ENCODE measurements at places on chromosomes 7 and 10. TPM values are rescaled to one million over a fixed set of nuclear protein-coding genes. Genes with fewer than 3 reads are reported as not detected.

ITIH5 gene
- total RNA-seq = not detected

CALML5 gene
- not detected for total RNA-seq

SLC18A2 gene
- total RNA-seq = not detected

SFTPD gene
- total RNA-seq = not detected

SFTPA1 gene
- total RNA-seq = not detected

EDRF1 gene
- 26.3 TPM for total RNA-seq

CC2D2B gene
- 0.31 TPM for total RNA-seq

GNG11 gene
- not detected for total RNA-seq

OPN1SW gene
- not detected for total RNA-seq

TAS2R41 gene
- total RNA-seq = not detected

GIMAP5 gene
- total RNA-seq = 40.7 TPM

ADCYAP1R1 gene
- total RNA-seq = not detected

LRRC17 gene
- not detected for total RNA-seq

SLC39A12 gene
- not detected for total RNA-seq

DNA sequence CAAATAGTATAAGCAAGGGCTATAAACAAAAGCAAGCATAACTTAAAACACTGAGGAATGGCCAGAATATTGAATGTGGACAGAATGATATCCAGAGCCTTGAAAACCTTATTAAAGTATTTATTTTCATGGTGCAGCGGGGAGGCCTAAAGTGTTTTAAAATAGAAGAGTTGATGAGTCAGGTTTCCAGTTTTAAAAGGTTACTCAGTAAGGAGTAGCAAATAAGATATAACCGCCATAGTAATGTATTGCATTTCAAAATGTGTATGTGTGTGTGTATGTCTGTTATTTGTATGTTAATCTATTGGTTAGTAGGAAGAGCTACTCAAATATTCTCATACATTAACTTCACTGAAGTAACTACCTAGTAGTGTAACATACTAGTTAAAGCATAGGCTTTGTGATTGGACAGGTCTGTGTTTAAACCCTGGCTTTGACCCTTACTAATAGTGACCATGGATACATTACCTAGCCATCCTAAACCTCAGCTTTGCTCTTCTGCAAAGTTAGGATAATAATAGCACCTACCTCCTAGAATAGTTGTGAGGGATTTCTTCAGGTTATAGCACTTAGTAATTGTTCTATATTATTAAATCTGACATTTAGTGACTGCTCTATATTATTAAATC is 16.9 kb downstream of the CUTC start:
- H3K4me1 ChIP-seq = peaks cover 4% of the 10 kb centered on the region
- DNase-seq = no peak
- peaks cover 42% of the 10 kb centered on the region for H3K36me3 ChIP-seq

DNA sequence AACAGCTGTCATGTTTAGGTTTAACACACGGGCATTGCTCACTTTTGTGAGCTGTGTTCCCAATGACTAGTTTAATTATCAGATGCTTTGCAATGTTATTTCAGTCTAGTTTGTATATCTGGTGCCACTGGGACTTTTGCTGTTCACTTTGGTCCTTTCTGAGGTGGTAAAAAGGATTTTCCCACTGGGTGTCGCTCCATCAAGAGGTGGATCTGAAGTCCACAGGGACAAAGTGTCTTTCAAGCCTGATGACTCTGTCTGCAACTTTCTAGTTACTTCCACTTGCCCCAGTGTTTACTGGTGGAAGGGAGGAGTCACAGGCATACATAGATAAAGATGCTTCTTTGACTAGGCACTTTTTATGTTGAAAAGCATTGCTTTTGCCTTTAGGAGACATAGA is 242.2 kb downstream of the HGF start:
- no peak overlapping the region for H3K27ac ChIP-seq
- no peak for DNase-seq
- no peaks in the 10 kb centered on the region for H3K36me3 ChIP-seq
- no peak overlapping the region for H3K4me3 ChIP-seq
- H3K27me3 ChIP-seq = no peaks in the 10 kb centered on the region

- no peak for DNase-seq
- no peaks in the 10 kb centered on the region for H3K27me3 ChIP-seq
- peaks cover 37% of the 10 kb centered on the region for H3K36me3 ChIP-seq
- no peak overlapping the region for H3K27ac ChIP-seq
- H3K4me1 ChIP-seq = no peaks in the 10 kb centered on the region
Measured at GRCh38 chr10:26730552-26730951, 33.1 kb downstream of the PDSS1 start.

DNA sequence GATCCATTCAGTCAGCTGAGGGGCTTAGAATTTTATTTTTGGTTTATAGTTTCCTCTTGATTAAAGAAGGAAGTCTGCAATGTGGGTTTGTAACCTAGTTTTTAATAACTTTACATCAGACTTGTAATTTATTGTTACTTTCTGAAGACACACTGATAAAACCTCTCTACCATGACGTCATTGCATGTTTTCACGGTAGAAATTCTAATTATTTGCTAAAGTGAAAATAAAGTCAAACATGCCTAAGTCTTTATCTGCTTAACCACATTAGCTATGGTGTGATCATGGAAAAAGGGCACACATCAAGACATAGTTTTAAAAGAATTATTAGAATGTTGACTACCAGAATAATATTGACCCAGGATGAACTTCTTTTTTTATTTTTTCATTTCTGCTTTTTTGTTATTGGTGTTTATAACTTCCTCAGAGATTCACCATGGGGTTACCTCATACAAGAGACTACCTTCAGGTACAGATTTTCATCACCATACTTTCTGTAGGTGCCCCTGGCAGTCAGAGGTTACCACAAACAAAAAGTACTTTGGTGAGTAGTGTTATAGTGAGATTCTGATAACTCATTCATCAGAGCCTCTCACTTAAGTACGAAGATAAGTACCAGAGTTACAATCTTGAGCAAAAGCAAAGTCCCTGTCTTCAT is 7.0 kb upstream of the PANK1 start:
- peaks cover 14% of the 10 kb centered on the region for H3K27me3 ChIP-seq
- no peak overlapping the region for H3K4me3 ChIP-seq
- no peak overlapping the region for H3K27ac ChIP-seq
- H3K4me1 ChIP-seq = no peaks in the 10 kb centered on the region

DNA sequence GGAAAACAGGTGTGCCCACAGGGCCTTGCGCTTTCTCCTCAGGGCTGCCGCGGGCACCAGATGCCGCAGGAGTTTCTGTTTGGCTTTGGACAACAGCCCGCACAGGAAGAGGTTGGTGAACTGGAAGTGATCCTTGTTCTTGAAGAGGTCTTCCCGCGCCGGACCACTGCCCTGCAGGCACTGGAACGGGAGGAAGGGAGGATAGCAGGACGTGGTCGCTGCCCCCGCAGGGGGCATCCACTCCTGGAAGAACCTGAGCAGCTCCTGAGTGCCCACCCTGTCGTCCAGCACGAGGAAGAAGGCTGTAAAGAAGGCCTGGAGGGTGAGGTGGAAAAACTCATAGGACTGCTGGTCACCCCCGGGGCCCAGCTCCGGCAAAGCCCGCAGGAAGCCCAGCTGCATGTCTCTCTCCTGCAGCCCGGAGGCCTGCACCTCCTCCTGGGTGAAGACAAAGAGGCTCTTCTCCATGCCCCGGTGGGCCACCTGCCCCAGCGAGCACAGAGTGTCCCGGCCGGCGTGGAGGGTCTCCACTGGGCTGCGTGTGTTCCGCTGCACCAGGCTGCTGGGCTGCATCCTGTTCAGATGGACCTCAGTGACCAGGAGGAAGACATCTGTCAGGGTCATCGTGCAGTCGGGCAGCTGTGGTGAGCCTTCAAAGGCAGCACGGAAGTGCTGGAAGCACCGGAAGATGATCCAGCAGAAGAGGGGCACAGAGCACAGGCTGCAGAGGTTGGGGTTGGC is 26.9 kb downstream of the NOD1 start:
- H3K4me3 ChIP-seq = no peak overlapping the region
- no peak overlapping the region for H3K27ac ChIP-seq
- no peaks in the 10 kb centered on the region for H3K4me1 ChIP-seq
- DNase-seq = no peak
- H3K27me3 ChIP-seq = no peaks in the 10 kb centered on the region

DNA sequence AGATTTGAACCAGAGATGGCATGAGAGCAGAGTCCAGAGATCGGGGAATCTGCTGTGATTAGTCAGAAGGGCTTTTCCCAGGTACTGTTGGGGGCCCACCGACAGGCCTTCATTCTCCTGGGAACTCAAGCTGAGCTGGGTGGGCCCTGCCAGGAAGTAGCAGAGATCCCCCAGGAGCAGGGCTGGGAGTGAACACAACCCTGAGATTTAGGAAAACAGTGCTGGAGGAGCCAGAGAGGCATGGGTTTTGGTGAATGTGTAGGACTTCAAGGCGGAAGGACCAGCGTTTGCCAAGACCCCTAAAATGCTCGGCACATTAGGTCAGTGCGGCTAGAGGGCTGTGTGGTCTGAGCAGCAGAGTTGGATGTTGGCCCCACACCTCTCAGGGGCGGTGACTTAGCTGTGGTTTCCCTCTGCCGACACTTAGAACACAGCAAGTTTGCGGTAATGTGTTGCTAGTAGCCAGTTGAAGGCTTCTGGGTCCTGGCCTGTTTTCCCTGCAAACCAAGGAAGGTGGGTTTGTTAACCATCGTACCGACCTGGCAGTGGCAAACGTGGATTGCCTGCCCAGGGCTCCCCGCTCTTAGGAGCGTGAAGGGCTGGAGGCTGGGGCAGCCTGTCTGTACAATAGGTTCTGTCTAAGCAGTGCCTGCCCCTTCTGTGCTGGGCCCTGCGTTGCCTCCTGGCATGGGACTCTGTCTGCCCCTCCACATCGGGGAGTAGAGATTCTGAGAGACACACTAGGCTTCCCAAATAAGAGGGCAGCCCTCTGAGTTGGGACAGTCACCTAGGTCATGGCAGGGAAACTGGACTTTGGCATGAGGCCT is 14.0 kb downstream of the NACAD start:
- H3K27me3 ChIP-seq = no peaks in the 10 kb centered on the region
- no peak overlapping the region for H3K4me3 ChIP-seq
- peaks cover 24% of the 10 kb centered on the region for H3K36me3 ChIP-seq
- peak overlapping the region; percentile 46 for H3K27ac ChIP-seq

DNA sequence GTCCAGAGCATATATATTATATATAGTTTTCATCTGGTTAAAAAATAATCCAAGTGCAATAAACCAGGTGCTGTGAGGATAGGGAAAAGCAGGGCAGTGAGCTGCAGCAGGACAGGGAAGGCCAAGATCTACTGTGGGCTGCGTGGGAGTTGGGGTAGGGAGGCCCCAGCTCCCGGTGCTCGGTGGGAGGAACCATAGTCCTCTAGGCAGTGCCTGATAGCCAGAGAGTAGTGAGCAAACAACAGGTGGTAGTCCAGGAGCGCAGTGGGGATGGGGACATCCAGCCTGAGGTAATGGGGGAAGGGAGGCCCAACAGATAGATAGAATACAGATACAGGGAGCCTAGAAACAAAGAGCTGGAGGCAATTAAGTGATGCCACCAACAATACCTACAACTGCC is 4.1 kb upstream of the BMPR1A start:
- H3K4me1 ChIP-seq = peaks cover 17% of the 10 kb centered on the region
- no peak for DNase-seq
- H3K27ac ChIP-seq = no peak overlapping the region
- H3K36me3 ChIP-seq = peaks cover under 1% of the 10 kb centered on the region
- no peak overlapping the region for H3K4me3 ChIP-seq

DNA sequence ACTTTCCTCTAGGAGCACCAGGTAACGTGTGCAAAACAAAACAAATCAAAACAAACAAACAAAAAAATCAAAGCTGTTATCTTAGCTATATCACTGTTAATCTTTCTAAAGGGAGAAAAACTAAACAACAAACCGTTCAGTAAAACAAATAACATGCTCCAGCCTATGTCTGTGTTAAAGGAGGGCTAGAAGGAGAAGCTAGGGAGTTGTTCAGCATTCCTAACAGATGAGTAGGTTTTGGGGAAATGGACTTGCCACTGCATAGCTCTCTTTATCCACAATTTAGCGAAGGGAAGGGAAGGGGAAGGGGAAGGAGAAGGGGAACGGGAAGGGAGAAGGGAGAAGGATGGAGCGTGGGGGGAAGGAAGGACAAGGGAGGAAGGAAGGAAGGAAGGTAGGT is 134.2 kb upstream of the AKR1E2 start:
- H3K27me3 ChIP-seq = no peaks in the 10 kb centered on the region
- no peak overlapping the region for H3K27ac ChIP-seq
- no peaks in the 10 kb centered on the region for H3K36me3 ChIP-seq
- H3K4me3 ChIP-seq = no peak overlapping the region

DNA sequence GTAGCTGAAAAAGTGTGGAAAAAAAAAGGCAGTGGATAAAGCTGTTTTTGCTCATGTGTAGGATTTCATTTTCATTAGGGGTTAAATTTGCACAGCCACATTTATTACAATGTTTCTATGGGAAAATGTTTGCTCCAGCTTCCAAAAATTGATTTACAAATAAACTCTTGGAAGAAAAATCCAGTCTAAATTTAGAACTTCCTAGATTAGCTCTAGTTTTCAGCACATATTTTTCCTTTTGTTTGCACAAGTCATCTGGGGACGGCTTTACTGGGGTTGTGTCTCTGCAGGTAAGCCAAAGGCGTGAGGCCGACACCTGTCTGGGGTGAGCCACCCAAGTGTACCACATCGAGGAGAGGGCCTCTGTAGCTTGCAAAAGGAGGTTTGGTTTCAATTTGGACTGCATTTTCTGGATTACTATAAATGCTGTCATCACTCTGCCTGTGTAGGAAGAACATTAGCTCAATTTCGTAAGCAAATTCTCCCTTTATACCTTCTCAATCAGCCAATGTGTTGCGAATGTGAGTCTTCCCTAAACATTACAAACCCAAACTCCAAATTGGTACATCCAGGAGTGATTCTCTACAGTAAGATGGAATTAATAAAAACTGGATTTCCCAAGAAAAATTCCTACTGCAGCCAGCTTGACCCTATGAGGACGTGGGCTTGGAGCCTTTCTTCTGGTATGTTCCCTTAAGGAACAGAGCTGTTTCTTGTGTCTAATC is 89.5 kb upstream of the ZNF438 start:
- peaks cover 11% of the 10 kb centered on the region for H3K4me1 ChIP-seq
- no peak for DNase-seq
- H3K36me3 ChIP-seq = no peaks in the 10 kb centered on the region
- H3K27me3 ChIP-seq = no peaks in the 10 kb centered on the region
- no peak overlapping the region for H3K27ac ChIP-seq

GRCh38 chr10:110069502-110069982 is 61.8 kb downstream of the ADD3 start:
- DNase-seq = no peak
- H3K27ac ChIP-seq = peak overlapping the region; percentile 94
- H3K4me1 ChIP-seq = peaks cover 81% of the 10 kb centered on the region
- peaks cover 4% of the 10 kb centered on the region for H3K36me3 ChIP-seq
- H3K27me3 ChIP-seq = no peaks in the 10 kb centered on the region

- peaks cover 49% of the 10 kb centered on the region for H3K4me1 ChIP-seq
- H3K27ac ChIP-seq = peak overlapping the region; percentile 86
- DNase-seq = peak; percentile 83
- peak overlapping the region; percentile 77 for H3K4me3 ChIP-seq
- H3K27me3 ChIP-seq = no peaks in the 10 kb centered on the region
- peaks cover 2% of the 10 kb centered on the region for H3K36me3 ChIP-seq
Measured at GRCh38 chr7:151008511-151009323, 15.6 kb downstream of the ATG9B start.

- no peak overlapping the region for H3K4me3 ChIP-seq
- H3K36me3 ChIP-seq = no peaks in the 10 kb centered on the region
- H3K4me1 ChIP-seq = no peaks in the 10 kb centered on the region
- no peak overlapping the region for H3K27ac ChIP-seq
- H3K27me3 ChIP-seq = peaks cover 1% of the 10 kb centered on the region
Measured at GRCh38 chr7:37781156-37781555, 67.2 kb upstream of the NME8 start.

- H3K4me3 ChIP-seq = no peak overlapping the region
- H3K36me3 ChIP-seq = peaks cover 5% of the 10 kb centered on the region
- H3K4me1 ChIP-seq = no peaks in the 10 kb centered on the region
- no peak for DNase-seq
Measured at GRCh38 chr7:2597273-2597640, 34.5 kb upstream of the TTYH3 start.

GRCh38 chr10:78377356-78377755 is 343.7 kb downstream of the RPS24 start:
- H3K4me1 ChIP-seq = no peaks in the 10 kb centered on the region
- no peak overlapping the region for H3K27ac ChIP-seq
- H3K27me3 ChIP-seq = peaks cover 2% of the 10 kb centered on the region
- H3K36me3 ChIP-seq = no peaks in the 10 kb centered on the region
- DNase-seq = no peak

All from activated CD8-positive, alpha-beta T cell treated with anti-CD3 and anti-CD28 coated beads for 36 hours (primary cell).